ENCODE measurements at places on chromosomes 13 and 19.

- DNase-seq: no peak
Measured at GRCh38 chr19:5595129-5595528, 27.4 kb upstream of the TINCR start.

GRCh38 chr13:97385146-97385545 is 48.8 kb upstream of the RAP2A start:
- no peak for DNase-seq

GRCh38 chr19:57506163-57506562 is 6.4 kb downstream of the ZNF773 start:
- DNase-seq: no peak

GRCh38 chr19:50039968-50040367 is 14.2 kb downstream of the ZNF473 start:
- DNase-seq: no peak

GRCh38 chr13:52026246-52026626 is 1.7 kb downstream of the UTP14C start:
- DNase-seq: no peak

DNA sequence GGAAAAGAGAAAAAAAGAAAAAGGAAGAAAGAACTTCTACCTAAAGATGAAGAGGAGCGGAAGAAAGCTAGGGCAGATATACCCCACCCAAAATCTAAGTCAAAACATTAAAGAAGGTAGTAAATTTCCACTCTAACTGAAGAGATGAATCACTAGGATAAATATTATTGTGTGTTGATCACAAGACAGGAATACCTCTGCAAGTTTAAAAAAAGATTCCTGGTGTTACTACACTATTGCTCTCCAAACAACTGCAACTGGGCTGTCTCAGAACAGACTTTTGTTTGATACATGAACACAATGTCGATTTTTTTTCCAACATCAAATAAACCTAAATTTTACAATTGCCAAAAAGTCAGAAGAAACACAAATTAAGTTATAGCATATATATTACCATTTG is 6.8 kb downstream of the HSPH1 start:
- no peak for DNase-seq

DNA sequence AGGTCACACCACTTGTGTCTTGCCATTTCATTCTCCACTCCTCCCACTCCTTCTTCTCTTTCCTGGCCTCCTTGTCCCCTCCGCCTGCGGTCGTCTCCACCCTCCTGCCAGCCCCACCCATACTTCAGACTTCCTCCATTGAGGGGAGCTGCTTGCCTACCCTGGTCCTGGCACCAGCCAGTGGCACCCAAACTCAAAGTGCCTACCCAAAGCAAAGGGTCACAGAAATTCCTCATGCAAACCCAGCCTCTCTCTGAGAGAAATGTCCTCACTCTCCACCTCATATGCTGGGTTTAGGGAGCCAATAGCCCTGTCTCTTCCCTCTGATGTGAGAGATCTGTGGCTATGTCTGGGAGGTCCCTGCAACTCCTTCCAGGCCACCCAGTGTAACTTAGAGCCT is 109.6 kb downstream of the TEX26 start:
- DNase-seq: no peak

DNA sequence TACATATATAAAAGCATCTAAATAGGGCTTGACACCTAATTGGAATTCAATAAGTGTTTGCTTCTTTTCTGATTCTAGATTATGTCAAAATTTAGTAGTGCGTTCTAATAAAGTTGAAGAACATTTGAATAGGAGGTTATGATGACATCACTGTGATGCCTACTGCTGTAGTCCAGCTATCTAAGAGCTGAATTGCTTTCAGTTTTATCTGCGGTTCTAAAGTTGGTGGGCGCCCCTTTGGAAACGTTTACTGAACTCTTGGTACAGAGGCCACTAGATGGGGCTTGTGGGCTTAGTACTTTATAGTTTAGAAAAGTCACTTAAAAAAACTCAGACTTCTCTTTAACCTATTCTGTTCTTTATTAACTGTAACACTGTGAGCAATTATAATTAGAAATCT is 776.9 kb downstream of the GPC5 start:
- DNase-seq: no peak

GRCh38 chr19:53906211-53907192 is 2.6 kb upstream of the CACNG7 start:
- peak; percentile 37 for DNase-seq

DNA sequence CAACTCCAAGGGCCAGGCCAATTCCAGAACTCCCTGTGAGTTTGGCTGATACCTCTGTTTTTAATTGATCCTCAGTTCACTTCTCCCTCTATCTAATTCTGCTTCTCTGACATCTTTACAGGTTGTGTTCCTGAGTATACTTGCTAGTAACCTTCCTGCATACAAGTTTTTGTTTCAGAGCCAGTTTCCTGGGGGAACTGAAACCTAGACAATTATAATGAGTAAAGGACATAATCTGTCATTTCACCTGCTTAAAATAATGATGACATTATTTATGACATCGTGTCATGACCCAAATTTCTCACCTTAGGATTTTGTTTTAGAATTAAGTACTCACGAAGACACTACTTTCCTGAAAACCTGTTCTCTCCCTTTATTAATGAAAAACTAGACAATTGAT is 12.5 kb upstream of the MYCBP2 start:
- no peak for DNase-seq

GRCh38 chr19:29624489-29625185 is 18.6 kb downstream of the POP4 start:
- DNase-seq: no peak

- DNase-seq: no peak
Measured at GRCh38 chr19:13302526-13303270, 152.5 kb downstream of the IER2 start.

Measured in putamen (tissue), 1 donor.